Cardiac muscle cell (in vitro differentiated cells and primary cell): ENCODE measurements at places on chromosomes 2 and 18.
A peak's percentile ranks its signal among the peaks of the same experiment; 100 is the strongest.

- DNase-seq: peak; percentile 53
These were observed 40.3 kb downstream of the LHCGR start for GRCh38 chr2:48715042-48715899.

- no peak for DNase-seq
These were observed 8.1 kb downstream of the SEPTIN2 start for GRCh38 chr2:241323778-241324177.

- DNase-seq: no peak
These were observed 77.2 kb upstream of the SLC25A52 start for GRCh38 chr18:31837879-31838278.

GRCh38 chr2:217000406-217000805 is 140.5 kb upstream of the TNP1 start:
- no peak for DNase-seq
